ENCODE measurements at places on chromosomes 3 and 15.

- DNase-seq: no peak
These were observed 57.5 kb upstream of the NANOGP8 start for GRCh38 chr15:35142578-35142977.

GRCh38 chr3:79751703-79752102 is 16.1 kb downstream of the ROBO1 start:
- DNase-seq: no peak

DNA sequence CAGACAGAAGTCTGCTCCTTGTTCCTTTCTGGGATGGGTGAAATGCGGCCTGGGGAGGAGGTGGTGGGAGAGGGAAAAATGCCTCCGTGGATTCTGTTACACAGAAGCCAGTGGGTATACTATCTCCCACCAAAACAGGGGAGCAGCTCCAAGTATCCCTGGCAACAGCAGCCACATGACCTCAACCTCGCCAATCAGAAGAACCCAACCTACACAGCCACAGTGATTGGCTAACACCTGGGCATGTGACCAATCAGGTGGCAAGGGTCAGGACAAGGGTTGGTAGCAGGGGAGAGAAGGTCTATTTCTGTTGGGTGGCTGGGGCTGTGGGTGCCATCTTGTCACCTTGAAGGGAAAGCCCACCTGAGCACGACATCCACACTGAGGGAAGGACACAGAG is 9.1 kb upstream of the ACAD9 start:
- DNase-seq: no peak

GRCh38 chr3:156657862-156658731 is 16.3 kb upstream of the TIPARP start:
- DNase-seq: no peak

DNA sequence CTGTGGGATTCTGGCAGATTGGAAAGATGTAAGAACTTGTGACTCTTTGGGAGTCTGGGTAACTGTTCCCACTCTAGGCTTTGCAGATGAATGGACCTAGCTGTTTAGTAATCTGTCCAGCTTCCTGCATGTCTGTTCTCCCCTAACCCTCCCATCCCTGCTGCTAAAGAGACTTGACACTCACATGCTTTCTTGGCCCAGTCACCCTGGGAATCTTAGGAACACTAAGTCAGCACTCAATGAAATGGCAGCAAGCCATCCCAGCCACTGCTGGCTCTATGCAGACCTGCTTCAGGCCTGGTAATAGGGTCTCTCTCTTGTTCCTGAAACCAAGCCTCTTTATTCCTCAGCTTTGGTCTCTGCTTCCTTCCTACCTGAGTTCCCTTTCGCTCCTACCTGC is 63.7 kb upstream of the THSD4 start:
- DNase-seq: no peak

DNA sequence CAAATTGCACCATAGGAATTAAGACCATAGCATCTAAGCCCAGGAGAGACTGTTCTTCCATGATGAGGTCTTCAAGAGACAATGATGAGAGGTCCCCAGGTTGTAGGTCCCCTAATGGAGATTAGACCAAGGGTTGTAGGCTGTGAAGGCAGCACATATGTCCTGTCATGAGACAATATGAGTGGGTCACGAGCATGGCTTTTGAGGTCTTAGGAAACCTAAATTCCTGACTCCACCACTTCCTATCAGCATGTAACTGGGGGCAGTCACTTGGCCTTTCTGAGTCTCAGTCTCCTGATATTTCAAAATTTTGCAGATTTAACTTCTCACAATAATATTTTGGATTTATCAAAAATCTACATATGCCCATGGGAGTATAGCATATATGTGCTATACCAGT is 31.3 kb downstream of the STAC start:
- no peak for DNase-seq

- no peak for DNase-seq
These were observed 231.0 kb downstream of the ITPR1 start for GRCh38 chr3:4724051-4724629.

DNA sequence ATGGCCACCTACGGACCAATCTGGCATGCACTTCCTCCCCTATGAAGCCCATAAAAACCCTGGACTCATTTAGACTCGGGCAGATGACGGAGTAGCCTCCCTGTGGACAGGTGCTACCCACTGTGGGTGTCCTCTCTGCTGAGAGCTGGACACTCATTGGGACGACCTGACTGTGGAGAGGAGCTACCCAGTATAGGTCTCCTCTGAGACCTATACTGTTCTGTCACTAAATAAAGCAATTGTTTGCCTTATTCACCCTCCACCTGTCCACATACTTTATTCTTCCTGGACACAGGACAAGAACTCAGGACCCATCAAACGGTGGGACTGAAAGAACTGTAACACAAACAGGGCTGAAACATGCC is 53.3 kb upstream of the CADM2 start:
- DNase-seq: no peak

DNA sequence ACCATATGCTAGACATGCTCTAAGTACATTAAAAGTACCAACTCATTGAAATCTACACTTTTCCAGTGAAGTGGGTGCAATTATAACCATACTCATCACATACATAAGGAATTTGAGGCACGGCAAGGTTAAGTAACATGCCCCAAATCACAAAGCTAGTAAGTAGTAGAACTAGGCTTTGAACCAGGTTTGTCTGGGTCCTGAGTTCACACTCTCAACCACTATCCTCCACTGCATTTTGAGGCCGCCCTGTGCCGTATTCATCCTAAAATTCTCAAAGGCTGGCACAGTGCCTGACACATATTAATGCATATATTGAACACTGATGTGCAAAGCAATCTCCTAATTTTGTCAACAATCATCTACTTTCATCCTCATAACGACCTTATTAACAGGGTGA is 68.8 kb upstream of the CDV3 start:
- no peak for DNase-seq

- DNase-seq: no peak
These were observed 258.2 kb upstream of the CFAP20DC start for GRCh38 chr3:59308001-59308400.

- no peak for DNase-seq
These were observed 5.0 kb downstream of the SLC22A13 start for GRCh38 chr3:38270606-38271005.

DNA sequence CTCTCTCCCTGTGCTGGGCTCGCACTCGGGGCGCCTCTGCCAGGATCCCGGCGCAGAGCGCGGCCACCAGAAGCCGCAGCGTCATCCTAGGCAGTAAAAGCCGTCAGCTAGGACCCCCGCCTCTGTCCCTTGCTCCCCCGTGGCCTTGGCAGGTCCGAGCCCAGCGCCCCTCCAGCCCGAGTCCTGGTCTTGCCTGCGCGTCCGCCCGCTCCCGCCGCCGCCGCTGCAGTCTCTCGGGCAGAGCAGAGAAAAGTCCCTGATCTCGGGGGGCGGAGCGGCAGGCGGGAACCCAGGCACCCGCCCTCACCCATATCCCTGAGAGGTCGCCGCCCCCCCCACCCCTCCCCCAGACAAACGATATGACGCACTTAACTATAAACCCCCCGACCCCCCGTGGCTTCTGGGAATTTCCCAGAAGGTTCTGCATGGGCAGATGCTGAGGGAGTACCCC is at the start of gene COL7A1:
Gene COL7A1 (minus strand): TSS at position 255 of the 451 bp plus-strand sequence. CDS start 170 bp downstream, at position 85.
- DNase-seq: no peak

DNA sequence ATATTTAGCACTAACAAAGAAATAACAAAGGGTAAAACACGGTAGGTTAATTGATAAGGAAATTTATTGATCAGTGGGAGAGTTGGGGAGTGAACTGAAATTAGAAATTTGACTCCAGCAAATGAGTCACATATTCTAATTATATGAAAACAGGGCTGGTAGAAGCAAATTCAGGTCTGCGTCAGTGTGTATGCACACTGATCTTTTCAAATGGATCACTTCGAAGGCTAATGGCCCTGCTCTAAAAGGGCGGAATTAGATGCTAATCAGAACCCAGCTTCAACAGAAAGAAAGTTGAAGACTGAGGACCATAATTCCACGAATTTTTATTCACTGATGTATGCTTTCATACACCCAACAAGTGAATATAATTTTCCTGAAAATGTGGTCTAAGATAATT is 762.4 kb upstream of the DPPA4 start:
- no peak for DNase-seq

GRCh38 chr15:57451555-57451954 is 75.2 kb downstream of the CGNL1 start:
- DNase-seq: no peak

- DNase-seq: no peak
These were observed 27.7 kb upstream of the KBTBD12 start for GRCh38 chr3:127887321-127887720.

- no peak for DNase-seq
These were observed 174.0 kb upstream of the PRICKLE2 start for GRCh38 chr3:64399205-64399800.
